IMR-90 (cell line): ENCODE measurements at places on chromosomes 7 and 10. TPM values are rescaled to one million over a fixed set of nuclear protein-coding genes. Genes with fewer than 3 reads are reported as not detected.
A peak's percentile ranks its signal among the peaks of the same experiment; 100 is the strongest.

GRID2IP gene
- not detected in 2 replicates for total RNA-seq

ELOVL3 gene
- total RNA-seq, result 0.28 and 0.36 TPM in 2 replicates

PDLIM1 gene
- total RNA-seq, result 27.5 and 30.1 TPM in 2 replicates

CH25H gene
- 0.18 TPM in 1 of 2 replicates, not detected in the other for total RNA-seq

HOXA9 gene
- total RNA-seq, result 0.18 and 0.28 TPM in 2 replicates

DNA sequence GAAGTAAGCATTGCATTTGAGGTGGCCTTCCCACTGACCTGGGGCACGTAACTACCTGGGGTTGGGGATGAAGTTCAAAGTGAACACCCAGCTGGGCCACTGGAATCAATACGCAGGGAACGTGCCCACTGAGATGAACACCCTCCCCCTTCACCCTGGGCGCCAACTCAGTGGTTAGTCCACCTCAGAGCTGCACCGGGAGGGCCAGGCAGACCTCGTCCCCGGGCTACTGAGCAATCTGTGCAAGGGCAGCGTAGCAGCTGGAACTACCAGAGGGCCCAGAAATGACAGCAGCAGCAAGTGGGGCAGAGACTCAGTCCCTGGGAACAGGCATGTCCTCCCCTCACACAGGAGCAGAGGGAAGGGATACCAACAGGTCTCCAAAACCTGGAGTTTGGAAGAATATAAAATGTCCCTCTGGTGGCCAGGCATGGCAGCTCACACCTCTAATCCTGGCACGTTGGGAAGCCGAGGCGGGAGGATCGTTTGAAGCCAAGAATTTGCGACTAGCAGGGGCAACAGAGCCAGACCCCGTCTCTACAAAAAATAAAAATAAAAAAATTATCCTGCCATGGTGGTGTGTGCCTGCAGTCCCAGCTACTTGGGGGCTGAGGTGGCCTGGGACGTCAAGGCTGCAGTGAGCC is 143.9 kb downstream of the SH3PXD2A start:
- peaks cover 17% of the 10 kb centered on the region for H3K4me1 ChIP-seq
- no peak for DNase-seq
- H3K36me3 ChIP-seq, result no peaks in the 10 kb centered on the region
- no peak overlapping the region for H3K27ac ChIP-seq
- no peak overlapping the region for H3K4me3 ChIP-seq

DNA sequence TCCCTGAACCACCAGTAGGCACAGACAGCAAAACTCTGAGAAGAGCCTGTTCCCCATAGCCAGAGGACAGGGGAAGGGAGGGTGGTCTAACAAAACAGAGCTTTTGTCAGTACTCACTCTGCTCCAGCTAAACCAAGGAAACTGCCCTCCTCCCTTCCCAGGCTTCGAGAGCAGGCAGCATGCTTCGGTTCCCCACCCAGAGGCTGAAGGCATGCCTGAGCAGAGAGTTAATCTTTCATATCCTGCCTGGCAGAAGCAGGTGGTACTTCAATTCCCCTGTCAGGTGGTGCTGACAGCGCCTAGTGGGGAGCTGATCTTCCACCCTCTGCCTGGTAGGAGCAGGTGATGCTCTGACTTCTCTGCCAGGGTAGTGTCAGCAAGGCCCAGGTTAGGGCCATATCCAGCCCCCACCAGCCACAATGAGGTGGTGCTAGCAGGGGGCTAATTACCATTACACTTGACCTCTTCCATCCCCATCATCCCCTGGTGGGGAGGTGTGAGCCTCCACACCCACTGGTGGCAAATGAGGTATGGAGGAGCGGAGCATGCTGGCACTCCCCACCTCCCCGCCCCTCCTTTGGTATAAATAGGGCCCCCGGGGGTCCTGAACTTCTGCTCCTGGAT is 35.1 kb downstream of the SDK1 start:
- no peaks in the 10 kb centered on the region for H3K4me1 ChIP-seq
- no peak overlapping the region for H3K27ac ChIP-seq
- H3K27me3 ChIP-seq, result no peaks in the 10 kb centered on the region

- no peaks in the 10 kb centered on the region; the same call in 1 of the 2 replicates for H3K4me1 ChIP-seq
- H3K36me3 ChIP-seq, result no peaks in the 10 kb centered on the region
- no peak overlapping the region for H3K27ac ChIP-seq
- peak; percentile 66 for DNase-seq
- H3K27me3 ChIP-seq, result no peaks in the 10 kb centered on the region
Measured at GRCh38 chr7:46315891-46316290, 394.8 kb upstream of the IGFBP3 start.

- peak overlapping the region; percentile 94 for H3K27ac ChIP-seq
- no peaks in the 10 kb centered on the region for H3K27me3 ChIP-seq
Measured at GRCh38 chr10:4947635-4948596, 15.3 kb upstream of the AKR1C1 start.

ARPC1A gene
- total RNA-seq, result 321 and 327 TPM in 2 replicates

GRCh38 chr10:12602521-12602920 is 253.2 kb downstream of the CAMK1D start:
- no peak overlapping the region for H3K27ac ChIP-seq
- no peak for DNase-seq
- no peak overlapping the region for H3K4me3 ChIP-seq
- H3K36me3 ChIP-seq, result no peaks in the 10 kb centered on the region
- H3K4me1 ChIP-seq, result peaks cover 8% of the 10 kb centered on the region; the same call in 1 of the 2 replicates

PNLIPRP3 gene
- not detected in 2 replicates for total RNA-seq

ITIH5 gene
- under 0.01 TPM in 2 replicates for total RNA-seq

DNA sequence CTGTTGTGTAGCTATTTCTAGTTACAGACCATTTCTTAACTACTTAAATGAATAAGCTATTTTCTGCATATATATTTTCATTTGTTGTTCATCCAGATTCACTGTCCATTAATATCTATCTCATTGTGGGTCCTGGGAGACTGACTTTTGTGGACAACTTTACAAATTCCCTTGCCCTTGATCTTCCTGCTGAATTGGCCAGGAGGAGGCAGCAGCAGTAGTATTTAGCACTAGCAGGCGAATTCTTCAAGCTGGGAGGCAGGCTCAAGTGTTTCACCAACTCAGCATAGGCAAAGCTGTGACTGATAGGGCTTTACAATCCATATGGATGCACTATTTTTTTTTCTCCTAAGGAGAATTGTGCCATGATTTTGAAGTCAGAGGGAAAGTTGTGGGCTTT is 461.0 kb upstream of the NRG3 start:
- H3K36me3 ChIP-seq, result no peaks in the 10 kb centered on the region
- no peaks in the 10 kb centered on the region for H3K4me1 ChIP-seq

GRCh38 chr7:24517166-24517565 is 56.1 kb upstream of the PALS2 start:
- no peak overlapping the region for H3K27ac ChIP-seq
- no peaks in the 10 kb centered on the region for H3K36me3 ChIP-seq
- DNase-seq, result no peak
- H3K4me3 ChIP-seq, result no peak overlapping the region
- no peaks in the 10 kb centered on the region for H3K4me1 ChIP-seq
- no peaks in the 10 kb centered on the region; the same call in 1 of the 2 replicates for H3K27me3 ChIP-seq

ASB10 gene
- total RNA-seq, result not detected in 2 replicates

DNA sequence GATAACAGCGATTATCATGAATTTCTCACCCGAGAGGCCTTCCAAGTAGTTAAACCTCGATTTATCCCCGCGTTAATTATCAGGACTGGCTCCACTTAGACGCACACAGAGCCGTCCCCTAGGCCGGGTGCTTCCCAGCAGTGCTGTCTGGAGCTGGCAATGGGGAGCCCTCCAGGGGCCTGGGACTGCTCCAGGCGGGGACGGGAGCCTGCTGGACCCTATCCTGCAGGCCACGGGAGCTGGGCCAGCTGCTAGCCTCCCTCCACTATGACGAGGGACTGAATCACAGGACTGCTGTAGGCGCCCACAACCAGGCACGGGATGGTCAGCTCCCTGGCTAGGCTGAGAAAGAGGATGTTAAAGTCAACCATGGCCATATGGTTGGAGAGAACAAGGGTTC is 229.1 kb downstream of the ELFN1 start:
- peak; percentile 94 for DNase-seq
- peaks cover 10% of the 10 kb centered on the region for H3K4me1 ChIP-seq
- H3K27me3 ChIP-seq, result no peaks in the 10 kb centered on the region
- peaks cover 7% of the 10 kb centered on the region; the same call in 1 of the 2 replicates for H3K36me3 ChIP-seq
- no peak overlapping the region; the same call in 1 of the 2 replicates for H3K27ac ChIP-seq

ANKRD22 gene
- not detected in 2 replicates for total RNA-seq

KCND2 gene
- under 0.01 TPM in 2 replicates for total RNA-seq

DNA sequence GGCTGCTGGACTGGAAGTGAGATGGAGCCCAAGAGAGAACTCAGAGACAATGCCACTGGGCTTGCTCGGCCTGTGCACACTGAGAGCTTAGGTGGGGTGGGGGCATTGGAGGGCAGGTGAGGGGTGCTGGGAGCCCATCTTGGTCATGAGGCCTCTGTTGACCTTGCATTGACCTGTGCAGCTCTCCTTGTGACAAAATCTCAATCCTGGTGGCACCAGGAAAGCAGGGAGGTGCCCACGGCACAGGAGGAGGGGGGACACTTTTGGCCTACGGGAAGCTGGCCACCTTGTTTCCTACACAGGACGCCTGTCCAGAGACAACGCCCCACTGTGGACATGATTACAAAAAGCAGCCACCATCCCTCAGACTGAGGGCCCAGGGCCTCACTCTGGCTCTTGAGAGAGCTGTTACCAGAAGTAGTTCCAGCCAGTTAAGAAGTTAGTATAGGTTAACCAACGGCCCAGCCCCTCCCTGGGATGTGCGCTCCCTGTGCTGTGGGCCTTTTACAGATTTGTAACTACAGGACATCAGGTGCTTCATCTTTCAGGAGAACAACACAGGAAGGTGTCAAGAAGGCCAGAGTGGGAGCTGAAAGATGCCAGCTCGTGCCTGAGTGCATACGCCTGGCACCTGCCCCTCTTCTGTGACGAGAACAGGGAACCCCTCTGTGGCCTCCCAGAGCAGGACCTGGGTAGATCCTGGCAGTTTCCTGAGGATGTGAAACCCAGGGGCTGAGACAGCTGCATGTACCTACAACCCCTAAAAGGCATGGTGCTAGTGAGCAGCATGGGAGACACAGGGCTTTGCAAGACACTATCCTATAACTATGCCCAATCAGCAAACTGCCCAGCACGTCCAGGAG is 10.3 kb downstream of the PKD1L1 start:
- H3K4me1 ChIP-seq, result peaks cover 13% of the 10 kb centered on the region
- no peaks in the 10 kb centered on the region for H3K36me3 ChIP-seq

EIF5AL1 gene
- total RNA-seq, result 1.1 and 1.7 TPM in 2 replicates

GRCh38 chr10:1268831-1269230 is 212.6 kb downstream of the WDR37 start:
- no peaks in the 10 kb centered on the region for H3K36me3 ChIP-seq
- H3K27me3 ChIP-seq, result no peaks in the 10 kb centered on the region
- H3K27ac ChIP-seq, result no peak overlapping the region
- DNase-seq, result no peak
- H3K4me3 ChIP-seq, result no peak overlapping the region

DOCK4 gene
- total RNA-seq, result 12.2 and 14.2 TPM in 2 replicates
